ENCODE measurements at places on chromosomes 7 and 10.

DNA sequence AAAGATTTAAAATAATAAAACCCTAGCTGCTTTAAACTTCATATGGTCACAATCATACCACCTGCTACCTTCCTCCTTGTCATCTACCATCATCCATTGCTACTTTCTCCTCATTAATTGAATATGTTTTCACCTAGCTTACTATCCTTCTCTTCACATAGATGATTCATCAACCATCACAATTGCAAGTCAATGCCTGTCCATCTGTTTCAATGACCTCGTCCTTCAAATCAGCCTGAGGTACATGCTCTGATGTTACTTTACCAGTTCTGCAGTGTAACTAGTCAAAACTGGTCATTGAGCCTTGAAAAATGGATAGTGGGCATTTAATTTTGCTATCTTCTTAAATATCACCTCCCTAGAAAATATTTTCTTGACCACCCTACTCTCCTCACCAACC lies 164.7 kb downstream of the SEMA3E start:
- DNase-seq, result no peak

GRCh38 chr7:30223896-30224295 lies 60.5 kb upstream of the ZNRF2 start:
- DNase-seq, result no peak

- DNase-seq, result no peak
These were observed 256.1 kb downstream of the COBL start for GRCh38 chr7:51060536-51060935.

DNA sequence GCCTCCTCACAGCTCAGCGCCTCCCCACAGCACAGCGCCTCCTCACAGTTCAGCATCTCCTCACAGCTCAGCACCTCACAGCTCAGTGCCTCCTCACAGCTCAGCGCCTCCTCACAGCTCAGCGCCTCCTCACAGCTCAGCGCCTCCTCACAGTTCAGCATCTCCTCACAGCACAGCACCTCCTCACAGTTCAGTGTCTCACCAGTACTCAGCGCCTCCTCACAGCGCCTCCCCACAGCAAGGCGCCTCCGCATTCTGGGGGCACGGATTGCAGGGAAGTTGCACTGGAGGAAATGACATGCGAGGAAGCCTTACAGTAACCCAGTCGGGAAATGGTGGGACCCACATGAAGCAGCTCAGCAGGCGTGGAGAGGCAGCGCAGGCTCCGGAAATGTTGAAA lies 271.6 kb downstream of the WDR37 start:
- DNase-seq, result no peak

- no peak for DNase-seq
These were observed 217.3 kb downstream of the GRID1 start for GRCh38 chr10:86149257-86149656.

- DNase-seq, result no peak
These were observed 6.9 kb downstream of the THNSL1 start for GRCh38 chr10:25023278-25023677.

- DNase-seq, result no peak
These were observed 25.8 kb downstream of the STN1 start for GRCh38 chr10:103892181-103892580.

DNA sequence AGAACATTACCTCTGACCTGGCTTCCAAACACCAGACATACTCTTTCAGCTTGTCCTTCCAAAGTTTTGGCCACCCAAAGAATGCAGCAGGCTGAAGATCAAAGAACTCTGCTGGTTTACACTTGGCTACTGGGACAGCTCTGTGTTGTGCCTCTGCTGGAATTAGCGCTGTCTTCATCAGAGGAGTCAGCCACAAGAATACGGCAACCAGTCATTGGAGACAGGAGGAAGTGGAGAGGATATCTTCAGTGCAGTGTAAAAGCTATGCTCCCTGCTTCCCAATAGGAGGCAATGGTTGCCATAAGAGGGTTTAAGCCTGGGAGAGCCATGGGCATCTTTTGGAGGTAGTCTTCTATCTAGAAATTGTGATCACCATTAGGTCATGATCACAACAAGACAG lies 126.7 kb upstream of the WNT16 start:
- DNase-seq, result no peak

DNA sequence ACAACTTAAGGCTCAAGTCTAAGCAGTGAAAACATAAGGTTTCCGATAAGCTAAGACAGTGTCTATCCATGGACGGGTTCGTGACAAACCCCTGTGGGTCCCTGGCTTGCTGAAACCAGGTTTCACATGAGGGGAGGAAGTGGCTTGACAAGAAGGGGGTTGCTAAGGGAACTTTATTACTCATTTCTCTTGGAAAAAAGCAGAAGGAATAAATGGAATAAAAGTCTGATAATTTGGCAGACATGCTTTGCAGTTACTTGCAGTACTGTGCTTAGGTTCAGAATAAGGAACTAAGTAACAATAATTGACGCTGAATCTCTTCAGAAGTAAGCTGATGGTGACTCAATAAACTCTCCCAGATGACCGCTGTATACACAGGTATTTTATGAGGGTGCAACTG lies 34.7 kb downstream of the RBM17 start:
- no peak for DNase-seq

GRCh38 chr10:58771863-58772262 lies 259.2 kb downstream of the BICC1 start:
- DNase-seq, result no peak

DNA sequence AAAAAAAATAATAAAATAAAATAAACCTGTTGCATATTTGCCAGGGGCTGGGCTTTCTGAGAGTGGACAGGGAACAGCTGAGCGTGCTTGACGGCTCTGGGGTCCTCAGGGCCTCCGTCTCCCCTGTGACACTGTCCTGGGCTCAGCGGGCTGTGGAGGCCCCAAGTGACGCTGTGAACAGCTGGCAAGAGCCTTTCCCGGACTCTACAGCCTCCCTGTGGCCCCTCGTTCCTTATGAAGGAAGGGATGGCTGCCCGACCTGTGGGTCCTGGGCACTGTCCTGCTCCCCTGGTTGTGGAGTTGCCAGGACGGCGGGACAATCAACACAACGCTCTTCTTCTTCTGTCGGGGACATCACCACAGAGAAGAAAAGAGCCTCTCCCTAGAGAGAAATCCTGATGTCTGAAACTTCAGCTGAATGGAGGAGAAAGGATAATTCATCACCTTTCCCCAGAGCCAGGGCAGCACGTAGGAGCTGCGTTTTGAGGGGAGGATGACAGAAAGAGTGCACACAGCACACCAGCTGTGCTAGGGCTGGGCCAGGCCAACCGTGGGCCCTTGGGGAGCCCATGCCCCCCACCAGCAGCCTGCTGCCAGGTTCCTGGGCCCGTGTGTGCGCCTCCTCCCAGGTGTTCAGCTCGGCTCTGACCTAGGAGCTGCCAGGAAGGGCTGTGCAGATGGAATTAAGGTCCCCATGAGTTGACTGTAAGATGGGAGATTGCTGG lies 45.4 kb downstream of the RBM17 start:
- DNase-seq, result no peak

GRCh38 chr7:12316925-12317324 lies 86.7 kb downstream of the VWDE start:
- DNase-seq, result no peak

- DNase-seq, result no peak
These were observed 18.6 kb downstream of the WDR37 start for GRCh38 chr10:1074748-1075308.

DNA sequence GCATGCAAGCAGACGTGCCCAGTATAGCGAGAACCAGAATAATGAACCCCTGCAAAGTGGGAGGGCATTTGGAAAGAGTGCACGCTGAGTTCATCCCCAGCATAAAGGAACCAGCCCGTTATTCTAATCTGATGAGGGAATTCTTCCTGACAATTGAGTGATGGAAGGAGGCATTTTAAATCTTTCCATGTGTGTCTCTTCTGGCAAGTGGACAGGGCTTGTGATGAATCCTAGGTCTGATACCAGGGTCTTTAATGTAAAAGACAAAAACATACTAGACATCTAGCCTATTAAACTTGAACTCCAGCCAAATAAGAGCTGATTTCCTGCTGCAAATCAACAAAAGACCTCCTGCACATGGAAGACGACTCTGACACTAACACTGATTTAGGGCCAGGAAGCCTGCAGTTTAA lies 301.2 kb downstream of the DPP6 start:
- DNase-seq, result no peak

- DNase-seq, result no peak
These were observed 93.5 kb downstream of the DYNC1I1 start for GRCh38 chr7:95865716-95866371.

GRCh38 chr7:87852306-87852705 lies 23.9 kb downstream of the SLC25A40 start:
- DNase-seq, result no peak

DNA sequence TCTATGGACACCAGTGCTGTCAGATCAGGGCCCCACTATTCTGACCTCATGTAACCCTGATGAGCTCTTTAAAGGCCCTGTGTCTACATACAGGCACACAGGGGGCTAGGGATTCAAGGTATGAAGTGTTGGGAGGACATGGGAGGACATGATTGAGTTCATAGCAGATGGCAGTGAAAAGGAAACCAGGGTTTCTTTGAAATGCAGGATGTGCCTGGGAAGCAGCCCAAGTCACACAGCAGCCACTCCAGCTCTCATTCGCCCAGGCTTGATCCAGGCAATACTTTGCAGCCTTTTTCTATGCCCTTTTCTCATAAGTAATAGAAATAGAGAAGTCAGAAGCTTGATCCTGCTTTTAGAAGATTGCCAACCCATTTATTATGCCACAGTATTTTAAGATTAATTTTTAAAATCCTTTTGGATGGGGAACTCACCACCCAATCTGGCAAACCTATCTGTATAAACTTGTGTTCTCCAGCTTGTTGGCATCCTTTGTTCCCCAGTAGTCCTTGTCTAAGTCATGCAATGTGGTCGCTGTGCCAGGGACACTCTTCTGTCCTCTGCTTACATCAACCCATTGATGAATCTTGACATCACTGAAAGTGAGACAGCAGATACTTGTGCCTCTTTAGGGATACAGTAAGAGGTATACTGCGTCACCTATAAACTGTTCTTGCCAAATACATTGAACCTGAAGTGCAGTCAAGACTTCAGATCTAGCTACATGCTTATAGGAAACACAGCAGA lies 95.0 kb downstream of the TAF3 start:
- DNase-seq, result no peak

DNA sequence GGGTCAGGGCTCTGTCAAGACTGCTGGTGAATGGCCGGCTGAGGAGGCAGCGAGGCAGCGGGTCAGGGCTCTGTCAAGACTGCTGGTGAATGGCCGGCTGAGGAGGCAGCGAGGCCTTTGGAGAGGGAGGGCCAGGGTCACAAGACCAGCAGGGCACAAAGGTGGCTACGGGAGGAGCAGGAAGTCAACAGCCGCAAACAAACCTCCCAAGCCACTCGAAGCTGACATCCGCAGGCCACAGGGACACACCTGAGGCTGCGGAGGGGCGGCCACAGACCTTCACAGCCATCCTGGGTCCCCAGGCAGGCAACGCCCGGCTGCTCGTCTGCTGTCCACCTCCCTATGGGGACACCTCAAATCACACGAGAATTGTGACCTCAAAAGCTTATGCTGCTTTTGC lies 8.9 kb upstream of the GPER1 start:
- DNase-seq, result no peak

Data from right lobe of liver (tissue), 6 donors.